Mesenteric fat pad (tissue), 1 donor: ENCODE measurements at places on chromosomes 6 and 20. TPM values are rescaled to one million over a fixed set of nuclear protein-coding genes. Genes with fewer than 3 reads are reported as not detected.

DNA sequence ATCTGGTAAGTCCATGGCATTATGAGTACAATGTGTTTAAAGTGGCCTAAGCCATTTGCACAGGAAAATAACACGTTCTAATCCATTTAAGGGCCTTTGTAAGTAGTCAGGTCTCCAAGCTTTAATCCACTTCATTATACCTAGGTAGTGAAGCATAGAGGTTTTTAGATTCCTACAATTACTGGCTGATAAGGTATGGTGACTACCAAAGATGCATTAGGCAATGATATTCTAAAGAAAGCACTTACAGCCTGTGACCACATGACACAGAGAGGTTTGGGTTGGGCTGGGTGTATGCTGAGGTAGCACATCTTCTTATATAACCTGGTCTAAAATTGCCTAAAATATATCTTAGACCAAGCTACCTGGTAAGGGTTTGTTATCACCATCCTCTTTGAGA lies 504.4 kb downstream of the TFAP2B start:
- no peak for DNase-seq

- no peak for DNase-seq
Observed at GRCh38 chr6:18503593-18504231, 116.6 kb downstream of the RNF144B start.

- no peak for DNase-seq
Observed at GRCh38 chr6:116017546-116018295, 43.0 kb downstream of the FRK start.

GRCh38 chr20:38152621-38153221 lies 12.3 kb downstream of the TGM2 start:
- DNase-seq: peak; percentile 96

- DNase-seq: no peak
Observed at GRCh38 chr6:18279422-18279821, 15.1 kb upstream of the DEK start.

CPXM1 gene
- total RNA-seq: 57.7 TPM

GFOD1 gene
- total RNA-seq: 25.9 TPM

FOXS1 gene
- total RNA-seq: not detected

EPHA7 gene
- total RNA-seq: 0.10 TPM
